NCI-H1105 treated with DMSO at 0.1 percent for 48 hours (cell line): ENCODE measurements at places on chromosomes 2 and 18.

- DNase-seq = no peak
These were observed 2.0 kb upstream of the DES start for GRCh38 chr2:219416235-219416602.

GRCh38 chr18:21362831-21363230 is 120.8 kb downstream of the GREB1L start:
- DNase-seq = no peak

DNA sequence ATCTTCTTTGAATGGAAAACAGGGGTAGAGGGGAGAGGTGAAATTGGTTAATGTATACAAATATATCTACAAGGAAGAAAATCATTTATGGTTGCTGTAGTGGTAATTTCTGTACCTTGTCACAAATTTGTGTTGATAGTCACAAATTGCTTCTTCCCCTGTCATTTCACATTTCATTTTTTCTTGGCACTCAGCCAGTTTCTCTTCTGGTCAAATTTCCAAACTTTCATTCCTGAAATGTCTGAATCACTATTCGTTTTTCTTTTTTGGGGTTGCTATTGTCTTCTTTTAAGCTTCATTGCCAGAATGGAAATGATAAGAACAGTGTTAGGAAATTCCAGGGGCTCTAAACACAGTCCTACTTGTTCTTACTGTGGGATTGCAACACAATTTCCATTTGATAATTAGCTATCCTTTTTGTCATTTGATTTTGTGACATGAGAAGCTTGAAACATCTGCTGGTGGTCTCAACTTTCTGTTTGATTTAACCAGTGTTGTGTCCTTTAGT is 136.0 kb upstream of the GCFC2 start:
- no peak for DNase-seq

DNA sequence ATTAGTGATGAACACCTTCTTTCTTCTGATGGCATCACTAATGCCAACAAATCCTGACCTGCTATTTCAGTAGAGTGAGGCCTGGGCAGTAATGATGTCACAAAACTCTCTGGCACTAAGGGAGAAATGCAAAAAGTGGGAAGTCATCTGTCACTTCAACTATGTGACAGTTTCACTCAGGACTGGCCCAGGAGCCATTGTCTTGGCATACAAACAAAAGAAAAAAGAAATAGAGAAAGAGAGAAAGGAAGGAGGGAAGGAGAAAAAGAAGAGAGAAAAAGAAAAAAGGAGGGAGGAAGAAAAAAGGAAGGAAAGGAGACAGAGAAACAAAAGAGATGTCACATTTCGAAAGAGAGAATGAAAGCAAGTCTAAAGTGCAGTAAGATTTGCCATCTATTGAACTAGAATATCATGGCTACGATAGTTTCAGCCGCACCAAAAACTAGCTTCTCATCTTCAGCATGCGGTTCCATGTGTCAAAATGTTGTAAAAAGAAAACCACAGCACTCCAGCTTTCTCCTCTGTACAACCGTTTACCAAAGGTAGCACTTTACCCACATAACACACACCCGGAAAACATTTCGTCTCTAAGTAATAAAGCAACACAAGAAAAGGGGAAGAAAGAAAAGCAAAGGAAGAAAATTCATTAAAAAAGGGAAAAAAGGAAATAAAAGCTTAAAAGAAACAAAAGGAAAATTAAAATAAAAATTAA is 50.1 kb downstream of the CD226 start:
- DNase-seq = no peak

DNA sequence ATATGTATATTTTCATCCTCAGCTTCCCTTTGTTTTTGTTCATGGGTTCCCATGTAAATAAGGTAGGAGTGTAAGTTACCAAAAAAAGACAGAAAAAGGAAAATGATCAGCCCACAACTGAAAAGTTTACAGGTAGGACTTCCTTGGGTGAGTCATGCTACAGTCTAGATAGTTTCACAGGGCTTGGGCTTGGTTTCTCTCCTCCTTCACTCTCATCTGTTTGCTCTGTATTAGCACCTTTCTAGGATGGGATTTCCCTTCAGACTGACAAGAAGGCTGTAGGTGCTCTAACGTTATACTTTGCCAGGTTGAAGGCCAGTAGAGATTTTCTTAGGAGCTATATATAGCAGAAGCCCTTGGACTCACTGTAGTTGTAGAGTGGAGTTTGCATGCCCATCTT is 57.9 kb downstream of the FAM171B start:
- no peak for DNase-seq

- DNase-seq = no peak
These were observed 322.8 kb upstream of the POU3F3 start for GRCh38 chr2:104531122-104531521.

GRCh38 chr2:239065537-239065936 is 217.7 kb downstream of the TWIST2 start:
- DNase-seq = no peak

GRCh38 chr2:8111193-8111592 is 570.7 kb upstream of the ID2 start:
- no peak for DNase-seq

GRCh38 chr18:43620936-43621335 is 343.6 kb upstream of the SYT4 start:
- DNase-seq = peak; percentile 51

- no peak for DNase-seq
These were observed 27.5 kb downstream of the ZNF407 start for GRCh38 chr18:74625157-74625556.

DNA sequence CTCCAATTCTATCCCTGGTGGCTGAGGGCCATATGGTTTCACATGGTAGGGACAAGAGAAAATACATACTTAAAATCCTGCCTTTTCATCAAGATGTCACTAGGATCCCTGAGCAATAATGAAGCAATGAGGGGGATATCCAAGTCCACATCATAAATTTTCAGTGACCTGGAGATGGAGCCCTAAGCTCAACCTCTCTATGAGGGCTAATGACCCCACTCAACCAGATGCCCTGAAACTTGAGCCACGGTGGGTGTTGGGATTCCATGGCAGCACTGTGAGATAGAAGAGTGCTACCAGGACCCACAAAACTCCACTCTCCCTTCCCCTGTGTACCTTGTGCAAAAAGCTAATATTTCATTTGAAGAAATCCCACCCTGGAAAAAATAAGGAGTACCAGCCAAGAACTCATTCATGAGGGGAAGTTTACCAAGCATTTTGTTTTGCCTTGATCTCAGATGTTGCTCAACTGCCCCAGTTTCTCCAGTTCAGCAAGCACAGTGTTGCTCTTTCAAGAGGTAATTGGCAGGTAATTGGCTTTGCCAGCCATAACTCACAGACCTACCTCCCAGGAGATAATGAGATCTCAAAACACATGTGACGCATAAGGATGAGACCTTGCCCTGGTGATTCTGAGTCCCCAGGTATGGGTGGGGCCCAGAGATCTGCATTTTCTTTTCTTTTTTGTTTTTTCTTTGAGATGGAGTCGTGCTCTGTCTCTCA is 51.0 kb upstream of the TTC39C start:
- DNase-seq = no peak

GRCh38 chr2:119229716-119230115 is 6.1 kb downstream of the STEAP3 start:
- DNase-seq = no peak

DNA sequence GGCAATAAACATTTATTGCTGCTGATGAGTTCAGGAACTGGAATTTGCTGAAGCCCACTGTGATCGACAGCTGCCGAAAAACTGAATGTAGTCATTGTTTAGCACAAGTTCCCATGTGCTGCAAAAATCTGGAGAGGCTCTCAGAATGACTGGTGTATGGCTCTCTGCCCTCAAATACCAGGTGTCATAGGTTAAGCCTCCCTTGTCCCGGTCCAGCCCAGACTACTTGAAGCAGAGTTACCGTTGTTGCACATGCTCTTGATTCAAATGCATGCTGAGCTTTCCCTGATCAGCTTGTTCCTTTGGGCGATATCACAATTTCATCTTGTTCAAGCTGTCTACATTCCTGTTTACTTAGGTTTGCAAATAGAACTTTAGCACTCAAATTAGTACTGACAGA is 625.2 kb downstream of the CPS1 start:
- no peak for DNase-seq

DNA sequence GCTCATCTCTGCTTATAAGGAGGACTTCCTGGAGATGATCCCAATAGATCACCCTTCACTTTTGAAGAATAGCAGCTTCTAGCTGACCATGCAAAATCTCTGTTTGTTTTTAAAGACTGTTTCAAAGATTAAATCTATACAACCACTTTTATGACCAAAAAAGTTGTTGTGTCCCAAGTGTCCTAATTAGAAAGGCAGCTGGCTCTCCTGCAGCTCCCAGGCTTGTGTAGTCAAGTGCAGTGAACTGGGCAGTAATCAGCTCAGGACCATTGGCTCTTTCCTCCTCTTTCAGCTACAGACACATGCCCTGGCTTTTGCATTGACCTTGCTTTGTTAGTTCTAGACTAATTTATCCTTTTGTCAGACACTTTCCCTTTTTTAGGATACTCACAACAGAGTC is 10.4 kb downstream of the ST8SIA3 start:
- no peak for DNase-seq

DNA sequence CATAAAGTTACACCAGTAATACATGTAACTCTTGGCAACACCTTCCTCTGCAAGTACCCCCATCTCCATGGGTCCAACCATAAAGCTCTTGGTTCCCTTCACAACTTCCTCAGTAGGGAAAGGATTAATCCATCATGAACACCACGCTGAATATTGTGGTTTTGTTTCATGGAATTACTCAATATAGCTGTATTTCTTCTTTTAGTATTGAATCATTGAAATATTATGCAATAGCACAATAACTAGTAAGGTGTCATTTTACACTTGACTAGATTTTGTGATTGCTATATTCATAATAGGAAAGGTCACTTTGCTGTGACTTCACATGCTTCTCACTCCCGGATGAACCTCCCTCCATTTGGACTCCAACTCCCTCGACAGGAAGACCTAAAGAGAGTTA is 29.7 kb upstream of the PID1 start:
- DNase-seq = no peak

GRCh38 chr2:213227458-213227857 is 56.8 kb upstream of the SPAG16 start:
- no peak for DNase-seq

DNA sequence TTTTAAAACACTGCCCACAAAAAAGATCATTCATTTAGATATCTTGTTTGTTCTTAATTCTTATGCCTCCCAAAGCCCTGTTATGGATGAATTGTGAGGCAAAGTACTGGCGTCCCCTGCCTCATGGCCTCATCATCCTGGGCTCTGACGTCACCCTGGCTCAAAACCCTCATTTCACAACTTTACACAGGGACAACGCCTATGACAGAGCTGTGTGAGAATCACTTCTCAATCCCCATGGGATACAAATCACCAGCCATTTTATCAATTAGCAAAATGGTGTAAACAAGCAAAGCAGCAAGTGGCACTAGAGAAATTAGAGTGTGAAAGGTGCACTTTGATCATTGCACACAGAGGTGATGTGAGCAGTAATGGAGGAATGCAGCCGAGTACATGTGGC is 16.6 kb downstream of the FHOD3 start:
- DNase-seq = no peak

DNA sequence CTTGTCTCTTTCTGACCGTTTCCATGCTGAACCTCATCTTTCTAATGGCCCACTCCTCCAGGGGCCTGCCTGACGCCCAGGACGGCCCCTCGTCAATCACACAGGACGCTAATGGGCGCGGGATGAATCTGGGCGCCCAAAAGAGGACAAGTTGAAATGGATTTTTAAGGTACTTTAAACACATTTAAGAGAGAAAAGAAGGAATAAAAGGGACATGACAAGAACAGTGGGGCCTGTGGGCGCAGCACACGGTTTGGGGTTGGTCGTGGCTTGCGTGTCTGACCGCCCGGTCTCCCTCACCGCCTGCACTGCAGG is 607 bp upstream of the UBE2F start:
- no peak for DNase-seq

DNA sequence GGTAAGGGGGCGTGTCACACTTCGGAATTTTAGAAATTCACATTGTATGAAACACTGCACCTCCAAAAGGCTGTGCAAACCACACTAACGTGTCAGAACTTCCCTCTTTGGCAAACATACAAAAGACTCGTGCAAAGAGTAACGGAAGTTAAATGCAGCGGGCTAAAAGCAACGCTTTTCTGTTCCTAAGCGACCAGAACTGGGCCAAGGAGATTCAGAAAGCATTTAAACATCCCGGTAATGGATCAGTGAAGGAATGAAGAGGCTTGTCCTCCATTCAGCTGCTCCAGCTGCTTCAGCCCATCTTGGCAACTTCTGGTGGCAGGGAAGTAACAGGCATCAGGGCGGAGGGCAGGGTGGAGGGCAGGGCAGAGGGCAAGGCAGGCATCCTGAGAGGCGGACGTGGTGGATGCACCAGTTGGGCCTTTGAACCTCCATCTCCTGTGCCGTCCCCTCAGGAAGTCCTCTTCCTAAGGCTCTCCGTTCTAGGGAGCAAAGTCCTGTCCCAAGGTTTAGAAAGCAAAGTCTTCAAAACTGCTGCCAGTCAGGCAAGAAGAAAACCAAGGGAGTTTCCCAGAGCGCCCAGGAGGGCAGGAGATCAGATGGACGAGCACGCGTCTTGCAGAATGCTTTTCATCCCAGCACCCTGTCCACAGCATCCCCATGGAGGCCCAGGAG is 230.7 kb downstream of the ZNF516 start:
- DNase-seq = no peak

GRCh38 chr2:23512778-23513177 is 127.8 kb downstream of the KLHL29 start:
- DNase-seq = no peak

DNA sequence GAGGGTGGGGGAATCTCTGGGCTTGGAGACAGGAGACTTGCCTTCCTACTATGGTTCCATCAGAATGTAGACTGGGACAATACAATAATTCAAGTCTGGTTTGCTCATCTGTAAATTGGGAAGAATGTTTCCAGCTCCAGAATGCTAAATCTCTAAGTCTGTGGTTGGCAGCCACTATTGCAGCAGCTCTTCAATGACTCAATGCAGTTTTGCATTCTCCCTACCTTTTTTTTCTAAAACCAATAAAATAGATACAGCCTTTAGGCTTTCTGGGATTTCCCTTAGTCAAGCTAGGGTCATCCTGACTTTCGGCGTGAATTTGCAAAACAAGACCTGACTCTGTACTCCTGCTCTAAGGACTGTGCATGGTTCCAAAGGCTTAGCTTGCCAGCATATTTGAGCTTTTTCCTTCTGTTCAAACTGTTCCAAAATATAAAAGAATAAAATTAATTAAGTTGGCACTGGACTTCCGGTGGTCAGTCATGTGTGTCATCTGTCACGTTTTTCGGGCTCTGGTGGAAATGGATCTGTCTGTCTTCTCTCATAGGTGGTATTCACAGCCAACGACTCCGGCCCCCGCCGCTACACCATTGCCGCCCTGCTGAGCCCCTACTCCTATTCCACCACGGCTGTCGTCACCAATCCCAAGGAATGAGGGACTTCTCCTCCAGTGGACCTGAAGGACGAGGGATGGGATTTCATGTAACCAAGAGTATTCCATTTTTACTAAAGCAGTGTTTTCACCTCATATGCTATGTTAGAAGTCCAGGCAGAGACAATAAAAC is 6.5 kb downstream of the TTR start:
- no peak for DNase-seq
